ENCODE measurements at places on chromosomes 12 and 14.
A peak's percentile ranks its signal among the peaks of the same experiment; 100 is the strongest.

GRCh38 chr12:9122091-9122609 is 6.4 kb upstream of the A2M start:
- DNase-seq: no peak

DNA sequence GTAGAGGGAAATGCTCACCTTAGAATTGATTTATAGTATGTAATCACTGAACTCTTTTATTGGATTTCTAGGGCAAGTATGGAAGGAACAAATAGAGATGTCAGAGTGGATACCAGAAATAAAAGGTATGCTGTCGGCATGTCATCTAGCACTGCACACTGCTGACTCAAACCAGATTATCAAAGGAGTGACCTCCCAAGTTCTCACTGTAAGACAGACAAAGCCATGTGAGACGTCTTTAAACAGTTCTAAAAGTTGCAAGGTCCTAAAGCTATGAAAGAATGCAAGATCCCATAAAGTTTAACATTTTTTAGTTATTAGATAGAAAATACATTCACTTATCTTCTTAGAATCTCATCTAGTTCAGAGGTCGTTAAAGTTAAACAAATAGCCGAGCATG is 70.0 kb upstream of the CPM start:
- no peak for DNase-seq

GRCh38 chr14:92041203-92041602 is 1.3 kb upstream of the TRIP11 start:
- no peak for DNase-seq

GRCh38 chr12:57603815-57604453 is 690 bp upstream of the DTX3 start:
- DNase-seq: no peak

DNA sequence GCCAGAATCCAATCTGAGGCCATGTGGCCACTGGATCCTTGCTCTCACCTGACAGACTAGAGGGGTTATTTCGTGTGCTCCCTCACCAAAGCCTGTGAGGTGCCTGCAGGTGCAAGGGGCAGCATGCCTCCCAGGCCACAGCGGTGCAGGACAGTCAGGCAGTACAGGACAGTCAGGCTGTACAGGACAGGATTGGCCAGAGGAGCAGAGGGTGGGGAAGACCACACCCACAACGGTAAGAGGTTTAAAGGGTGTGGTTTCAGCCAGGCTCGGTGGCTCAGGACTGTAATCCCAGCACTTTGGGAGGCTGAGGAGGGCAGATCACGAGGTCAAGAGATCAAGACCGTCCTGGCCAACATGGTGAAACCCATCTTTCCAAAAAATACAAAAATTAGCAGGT is 3.1 kb upstream of the BRF1 start:
- DNase-seq: peak; percentile 10

- no peak for DNase-seq
These were observed 136.4 kb upstream of the NCOR2 start for GRCh38 chr12:124703856-124704255.

GRCh38 chr12:25023808-25024207 is 74.9 kb upstream of the BCAT1 start:
- DNase-seq: no peak

DNA sequence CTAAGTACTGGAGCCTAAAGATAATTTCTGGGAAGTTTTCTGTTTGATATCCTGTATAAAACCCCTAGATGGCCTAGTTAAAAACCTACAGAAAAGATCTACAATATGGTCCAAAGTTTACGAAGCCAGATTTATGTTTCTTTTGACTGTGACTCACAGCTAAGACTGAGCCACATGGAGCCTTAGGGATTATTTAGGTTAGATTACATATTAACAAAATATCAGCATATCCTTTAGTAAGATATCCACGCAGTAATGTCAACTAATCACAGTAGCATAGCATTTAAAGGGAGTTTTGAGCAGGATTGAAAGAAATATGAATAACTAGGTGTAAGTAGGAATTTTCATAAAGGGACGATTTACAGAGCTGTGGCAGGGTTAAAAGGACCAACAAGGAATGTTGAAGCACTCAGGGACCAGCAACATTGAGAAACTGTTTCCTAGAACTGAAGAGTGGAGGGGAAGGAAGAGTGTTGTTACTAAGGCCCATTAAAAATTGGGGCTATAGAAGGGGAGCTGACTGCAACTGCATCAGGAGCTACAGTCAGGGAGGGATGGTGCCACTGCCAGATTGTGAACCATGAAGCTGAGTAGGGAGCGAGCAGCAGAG is 155.5 kb downstream of the DACT1 start:
- DNase-seq: no peak

DNA sequence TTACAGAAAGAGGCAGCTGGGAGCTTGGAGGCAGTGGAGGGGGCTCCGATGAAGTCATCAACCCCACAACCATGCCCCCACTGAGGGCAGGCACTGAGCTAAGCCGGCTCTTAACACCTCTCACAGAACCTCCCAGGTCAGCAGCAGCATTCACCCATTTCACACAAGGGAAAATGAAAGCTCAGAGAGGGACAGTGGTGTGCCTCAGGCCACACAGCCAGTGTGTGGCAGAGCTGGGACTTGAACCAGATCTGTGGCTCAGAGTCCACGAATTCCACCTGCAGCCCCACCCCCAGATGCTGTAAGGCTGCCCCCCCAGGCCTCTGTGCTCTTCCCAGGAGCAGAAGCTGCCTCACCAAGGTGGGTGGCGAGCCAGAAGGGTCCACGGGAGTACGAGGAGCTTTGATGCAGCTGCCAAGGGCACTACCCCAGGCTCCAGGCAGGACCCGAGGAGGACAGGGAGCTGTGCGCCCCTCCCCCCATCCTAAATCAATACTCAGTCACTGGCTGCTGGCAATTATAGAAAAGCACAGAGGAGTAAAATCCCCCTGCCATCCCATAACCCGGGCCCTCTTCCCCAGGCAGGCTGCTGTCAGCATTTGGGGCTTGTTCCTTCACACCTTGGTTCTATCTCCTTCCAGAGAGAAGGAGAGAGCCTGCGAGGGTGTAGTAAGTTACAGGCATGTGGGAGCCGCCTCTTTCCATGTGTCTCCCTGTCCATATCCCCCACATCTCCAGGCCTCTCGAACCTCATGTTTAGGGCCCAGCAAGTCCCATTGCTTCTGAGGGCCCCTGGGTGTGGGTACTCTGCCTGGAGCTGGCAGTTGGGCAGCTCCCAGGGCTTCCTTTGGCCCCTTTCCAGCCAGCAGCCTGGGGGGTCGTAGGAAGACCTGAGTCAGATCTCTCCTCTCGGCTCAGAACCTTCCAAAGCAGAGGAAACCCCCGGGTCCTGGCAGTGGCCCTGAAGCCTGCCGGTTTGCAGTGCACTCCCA is 47.6 kb downstream of the FAM222A start:
- DNase-seq: no peak

DNA sequence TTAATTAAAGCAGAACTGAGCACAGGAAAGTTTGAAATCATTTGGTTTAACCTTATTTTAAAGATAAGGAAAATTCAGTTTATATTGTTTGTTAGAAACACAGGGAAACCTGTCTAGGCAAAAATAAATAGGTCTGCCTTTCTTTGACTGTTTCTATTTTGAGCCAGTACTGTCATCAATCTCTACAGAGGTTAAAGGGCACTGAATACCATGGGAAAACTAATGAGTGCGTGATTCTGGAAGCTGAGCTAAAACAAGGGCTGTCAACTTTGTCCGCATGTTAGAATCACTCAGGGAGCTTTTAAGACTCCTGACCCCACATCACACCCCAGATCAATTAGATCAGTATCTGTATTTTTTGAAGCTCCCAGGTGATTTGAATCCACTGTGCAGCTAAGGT is 38.8 kb downstream of the NOPCHAP1 start:
- no peak for DNase-seq

DNA sequence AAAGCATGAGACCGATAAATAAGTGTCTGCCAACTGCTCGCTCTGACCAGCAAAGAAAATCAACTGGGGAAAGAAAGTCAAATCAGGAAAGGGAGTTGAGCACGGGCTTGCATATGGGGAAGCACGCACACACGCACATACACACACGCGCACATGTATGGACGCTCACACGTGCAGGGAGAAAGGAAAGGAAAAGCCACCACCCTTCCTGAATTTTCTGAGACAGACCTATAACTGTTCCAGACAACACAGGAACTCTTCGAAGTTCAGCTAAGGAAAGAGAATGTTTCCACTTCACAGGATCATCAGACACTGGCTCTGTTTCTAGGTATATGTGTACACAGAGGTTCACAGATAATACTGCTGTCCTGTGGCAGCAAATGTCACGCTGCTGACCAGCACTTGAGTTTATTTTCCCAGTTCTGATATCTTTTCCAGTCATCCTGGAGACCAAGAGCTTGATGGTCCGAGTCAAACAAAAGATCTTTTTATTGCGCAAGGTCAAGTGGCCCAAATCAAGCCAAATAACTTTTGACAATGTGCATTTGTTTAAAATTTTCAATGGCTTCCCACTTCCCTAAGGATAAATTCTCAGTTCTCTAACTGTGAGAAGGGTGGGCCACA is 82.1 kb upstream of the TMCC3 start:
- DNase-seq: no peak

GRCh38 chr14:66444271-66444927 is 41.8 kb upstream of the CCDC196 start:
- DNase-seq: no peak

- no peak for DNase-seq
These were observed 12.2 kb downstream of the CLMN start for GRCh38 chr14:95307402-95308041.

- DNase-seq: no peak
These were observed 13.5 kb upstream of the KRT73 start for GRCh38 chr12:52631676-52632459.

DNA sequence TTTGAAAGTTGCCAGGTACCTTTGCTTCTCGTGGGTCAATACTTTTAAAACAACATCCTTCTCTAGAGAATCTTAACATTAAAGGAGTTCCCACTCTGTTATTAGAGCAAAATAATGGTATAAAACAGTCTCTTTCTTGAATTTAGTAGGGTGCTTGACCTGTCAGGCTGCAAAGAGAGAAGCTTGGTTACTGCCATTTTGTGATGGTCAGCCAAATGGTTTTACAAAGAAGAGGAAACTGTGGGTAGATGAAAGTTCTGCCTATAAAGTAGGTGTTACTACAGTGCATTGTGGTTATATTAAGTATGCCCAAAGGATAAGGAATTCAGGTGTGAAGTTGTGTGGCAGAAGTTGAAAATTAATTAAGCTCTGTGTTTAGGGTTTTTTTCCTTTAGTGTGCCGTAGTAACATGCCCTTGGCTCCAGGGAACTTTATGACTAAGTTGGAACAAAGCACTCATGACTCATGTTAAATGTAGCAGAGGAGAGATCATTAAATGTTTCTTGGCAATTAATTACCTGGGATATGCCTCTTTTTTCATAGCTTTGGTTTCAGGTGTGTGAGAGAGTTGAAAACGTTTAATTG is 354.0 kb upstream of the KITLG start:
- peak; percentile 98 for DNase-seq

GRCh38 chr14:79278798-79279644 is 932.3 kb downstream of the DIO2 start:
- no peak for DNase-seq

- no peak for DNase-seq
These were observed 28.5 kb downstream of the TMCC3 start for GRCh38 chr12:94621662-94622359.

- DNase-seq: no peak
These were observed 603 bp upstream of the ENDOU start for GRCh38 chr12:47725893-47726292.

DNA sequence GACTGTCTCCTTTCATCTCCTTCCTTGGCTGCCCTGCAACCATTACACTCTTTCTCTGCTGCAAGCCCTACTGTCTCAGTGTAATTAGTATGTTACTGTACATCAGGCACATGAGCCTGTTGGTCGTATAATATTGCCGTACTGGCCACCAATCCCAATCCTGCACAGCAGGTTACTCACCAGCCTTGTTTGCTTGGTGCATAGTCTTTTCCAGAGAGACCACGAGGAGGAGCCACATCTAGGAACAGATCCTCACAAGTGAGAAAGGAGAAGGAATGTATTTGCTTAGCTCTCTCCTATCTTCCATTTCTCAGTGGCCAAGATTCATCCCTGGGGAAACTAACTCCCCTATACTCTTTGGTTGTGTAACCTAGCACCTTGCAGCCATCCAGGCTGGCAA is 33.0 kb upstream of the BICDL1 start:
- no peak for DNase-seq

Measured in HCT116 (cell line).